ENCODE measurements at places on chromosomes 4 and X. TPM values are rescaled to one million over a fixed set of nuclear protein-coding genes. Genes with fewer than 3 reads are reported as not detected.

The REPS2 gene
- 8.6 TPM for total RNA-seq

The HTN3 gene
- total RNA-seq, result not detected

The MAGEA11 gene
- total RNA-seq, result not detected

- H3K27me3 ChIP-seq, result peaks cover 17% of the 10 kb centered on the region
- H3K4me3 ChIP-seq, result peak overlapping the region; percentile 15
- peaks cover 6% of the 10 kb centered on the region for H3K4me1 ChIP-seq
- H3K27ac ChIP-seq, result peak overlapping the region; percentile 84
- no peaks in the 10 kb centered on the region for H3K36me3 ChIP-seq
- DNase-seq, result peak; percentile 81
Observed at GRCh38 chrX:23902419-23902818, 5.3 kb downstream of the APOO start.

GRCh38 chr4:109752525-109752924 lies 22.7 kb upstream of the PLA2G12A start:
- no peak for DNase-seq
- no peaks in the 10 kb centered on the region for H3K36me3 ChIP-seq
- no peak overlapping the region for H3K4me3 ChIP-seq
- no peaks in the 10 kb centered on the region for H3K4me1 ChIP-seq
- H3K27me3 ChIP-seq, result no peaks in the 10 kb centered on the region

DNA sequence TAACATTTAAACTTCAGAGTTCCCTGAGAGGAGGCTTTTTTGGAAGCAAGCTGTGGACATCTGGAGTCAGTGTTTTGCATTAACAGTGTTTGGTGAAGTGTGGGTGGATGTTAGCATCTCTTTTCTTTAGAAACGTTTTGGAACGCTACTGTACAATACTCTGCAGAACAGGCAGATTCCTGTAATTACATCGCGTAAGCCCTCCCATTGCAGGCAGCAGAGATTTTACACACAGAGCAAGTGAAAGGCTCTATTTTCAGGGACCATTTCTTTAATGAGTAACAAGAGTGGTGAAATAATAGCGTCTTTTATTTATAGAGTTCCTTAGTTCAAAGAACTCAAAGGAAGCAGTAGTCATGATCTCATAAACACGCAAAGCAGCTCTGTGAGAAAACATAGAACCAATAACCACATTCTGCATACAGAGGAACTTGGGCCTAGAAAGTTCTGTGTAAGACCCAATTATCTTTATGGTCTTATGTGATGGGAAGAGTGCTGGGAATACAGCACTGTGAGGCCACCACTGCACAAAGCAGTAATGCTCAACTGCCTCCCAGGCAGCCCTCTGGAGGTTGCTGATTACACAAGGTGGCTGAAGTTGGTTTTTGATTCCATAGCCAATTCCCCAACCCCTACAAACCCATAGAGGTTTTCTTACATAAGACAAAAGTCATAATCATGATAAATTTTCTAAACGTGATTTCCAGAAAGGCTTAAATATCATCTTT lies 298.7 kb upstream of the EPHA5 start:
- DNase-seq, result peak; percentile 93
- H3K27me3 ChIP-seq, result no peaks in the 10 kb centered on the region
- H3K36me3 ChIP-seq, result no peaks in the 10 kb centered on the region
- no peak overlapping the region for H3K4me3 ChIP-seq
- peaks cover 2% of the 10 kb centered on the region for H3K4me1 ChIP-seq

DNA sequence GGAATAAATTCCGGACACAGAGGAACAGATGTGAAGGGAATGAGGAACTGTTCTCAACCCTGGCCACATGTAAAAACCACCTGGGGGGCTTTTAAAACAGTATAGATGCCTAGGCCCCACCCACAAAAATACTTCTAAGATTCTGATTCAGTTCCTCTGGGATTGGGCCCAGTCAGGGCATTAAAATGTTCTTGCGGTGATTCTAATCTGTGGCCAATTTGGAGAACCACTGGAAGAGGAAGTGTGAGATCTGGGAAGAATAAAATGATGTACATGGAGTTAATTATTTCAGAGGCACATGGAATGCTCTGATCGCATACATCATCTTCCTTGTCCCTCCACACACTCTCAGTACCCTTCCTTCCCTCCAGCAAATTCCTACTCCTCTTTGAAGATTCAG lies 192.2 kb downstream of the APBB2 start:
- no peaks in the 10 kb centered on the region for H3K4me1 ChIP-seq
- H3K4me3 ChIP-seq, result no peak overlapping the region
- no peaks in the 10 kb centered on the region for H3K36me3 ChIP-seq
- DNase-seq, result no peak

DNA sequence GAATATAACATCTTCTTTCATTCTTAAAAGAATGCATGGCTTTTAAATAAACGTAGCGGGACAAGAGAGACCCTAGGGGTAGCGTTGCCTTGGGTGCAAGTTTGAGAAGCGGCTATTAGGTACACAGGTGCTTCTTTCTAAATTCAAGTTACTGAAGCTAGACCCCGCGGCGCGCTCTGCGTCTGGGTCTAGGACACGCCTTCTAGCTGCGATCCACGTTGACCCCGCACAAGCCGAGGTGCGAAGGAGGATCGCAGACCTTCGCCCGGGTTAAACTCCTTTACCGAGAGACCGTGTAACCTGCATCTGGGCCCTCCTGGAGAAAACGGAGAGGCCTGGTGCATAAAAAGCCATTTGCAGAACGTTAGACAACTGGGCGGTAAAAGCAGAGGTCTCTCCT lies 25.5 kb upstream of the EXOC1L start:
- no peak overlapping the region for H3K4me3 ChIP-seq
- no peak for DNase-seq
- H3K4me1 ChIP-seq, result peaks cover 4% of the 10 kb centered on the region
- peaks cover 18% of the 10 kb centered on the region for H3K27me3 ChIP-seq
- no peaks in the 10 kb centered on the region for H3K36me3 ChIP-seq

DNA sequence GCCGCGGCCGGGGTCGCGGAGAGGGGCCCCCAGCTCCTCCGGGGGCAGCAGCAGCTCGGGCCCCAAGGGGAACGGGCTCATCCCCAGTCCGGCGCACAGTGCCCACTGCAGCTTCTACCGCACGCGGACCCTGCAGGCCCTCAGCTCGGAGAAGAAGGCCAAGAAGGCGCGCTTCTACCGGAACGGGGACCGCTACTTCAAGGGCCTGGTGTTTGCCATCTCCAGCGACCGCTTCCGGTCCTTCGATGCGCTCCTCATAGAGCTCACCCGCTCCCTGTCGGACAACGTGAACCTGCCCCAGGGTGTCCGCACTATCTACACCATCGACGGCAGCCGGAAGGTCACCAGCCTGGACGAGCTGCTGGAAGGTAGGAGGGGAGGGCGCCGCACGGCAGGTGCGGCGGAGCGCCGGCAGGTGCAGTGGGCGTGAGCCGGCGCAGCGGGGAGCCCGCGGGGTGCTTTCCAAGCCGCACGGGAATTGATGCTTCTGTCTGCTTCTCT lies 886 bp downstream of the DCLK2 start:
- peak; percentile 59 for DNase-seq
- no peaks in the 10 kb centered on the region for H3K36me3 ChIP-seq
- H3K4me1 ChIP-seq, result peaks cover 11% of the 10 kb centered on the region
- peak overlapping the region; percentile 60 for H3K27ac ChIP-seq

GRCh38 chr4:61312526-61312925 lies 112.4 kb downstream of the ADGRL3 start:
- no peak overlapping the region for H3K27ac ChIP-seq
- no peaks in the 10 kb centered on the region for H3K36me3 ChIP-seq

DNA sequence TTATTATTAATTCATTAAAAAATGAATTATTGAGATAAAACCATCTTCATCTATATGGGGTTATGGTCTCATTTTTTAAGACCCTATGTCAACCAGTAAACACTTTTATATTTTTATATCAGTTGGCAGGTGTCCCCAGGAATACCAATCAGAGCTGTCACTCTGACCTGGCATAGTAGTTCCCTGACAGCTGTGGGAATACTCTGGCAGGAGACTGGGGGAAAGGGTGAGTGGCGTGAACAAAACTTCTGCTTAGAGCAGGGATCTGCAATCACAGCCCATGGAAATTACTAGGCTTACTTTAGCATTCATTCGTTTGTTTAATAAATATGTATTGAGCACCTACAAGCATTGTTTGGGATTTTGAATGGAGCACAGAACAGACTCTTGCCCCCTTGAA lies 254.1 kb upstream of the KLF3 start:
- H3K36me3 ChIP-seq, result no peaks in the 10 kb centered on the region
- peaks cover 5% of the 10 kb centered on the region for H3K4me1 ChIP-seq
- H3K27me3 ChIP-seq, result no peaks in the 10 kb centered on the region
- DNase-seq, result peak; percentile 17

GRCh38 chrX:152025656-152026440 lies 51.4 kb upstream of the GABRE start:
- peak; percentile 10 for DNase-seq
- H3K4me1 ChIP-seq, result no peaks in the 10 kb centered on the region
- H3K4me3 ChIP-seq, result no peak overlapping the region
- H3K27ac ChIP-seq, result no peak overlapping the region
- no peaks in the 10 kb centered on the region for H3K36me3 ChIP-seq

DNA sequence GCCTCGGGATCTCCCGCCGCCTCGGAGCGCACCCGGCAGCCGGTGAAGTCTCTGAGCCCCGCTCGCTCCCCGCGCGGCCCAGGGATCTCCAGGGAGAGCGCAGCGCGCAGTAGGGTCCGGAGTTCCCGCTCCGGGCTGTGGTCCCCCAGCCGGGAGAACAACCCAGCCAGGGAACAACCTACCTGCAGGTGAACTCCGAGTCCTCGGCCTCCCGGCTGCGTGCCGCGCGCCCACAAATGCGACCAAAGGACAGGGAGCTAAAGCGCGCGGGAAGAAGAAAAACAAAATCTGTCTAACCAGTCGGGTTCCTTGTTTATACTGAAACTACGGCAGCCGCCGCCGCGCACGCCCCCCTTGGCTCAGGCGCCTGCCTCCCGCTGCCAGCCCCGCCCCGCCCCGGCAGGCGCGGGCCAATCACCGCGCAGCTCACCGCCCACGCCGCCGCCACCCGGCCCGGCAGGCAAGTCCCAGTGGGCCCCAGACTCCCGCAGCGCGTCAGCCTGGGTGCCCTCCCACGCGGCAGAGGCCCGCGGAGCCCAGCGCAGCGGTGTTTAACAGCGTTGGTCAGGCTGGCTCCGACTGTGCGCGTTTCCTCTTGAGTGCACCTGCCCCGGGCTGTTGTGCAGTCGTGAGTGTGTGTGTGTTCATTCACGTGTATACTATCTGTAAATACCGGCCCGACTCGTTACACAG lies at the start of gene RASGEF1B:
TSS of gene RASGEF1B (minus strand) at position 320 of the 693 bp plus-strand sequence. CDS start 12,399 bp downstream, outside the sequence.
- H3K36me3 ChIP-seq, result no peaks in the 10 kb centered on the region
- DNase-seq, result peak; percentile 93
- H3K4me1 ChIP-seq, result peaks cover 15% of the 10 kb centered on the region
- peaks cover 7% of the 10 kb centered on the region for H3K27me3 ChIP-seq
- peak within 1 kb of the TSS; percentile 81 for H3K4me3 ChIP-seq

GRCh38 chr4:149353241-149353640 lies 462.4 kb downstream of the IQCM start:
- H3K4me1 ChIP-seq, result no peaks in the 10 kb centered on the region
- no peak overlapping the region for H3K27ac ChIP-seq
- H3K4me3 ChIP-seq, result no peak overlapping the region
- DNase-seq, result no peak
- H3K27me3 ChIP-seq, result no peaks in the 10 kb centered on the region

DNA sequence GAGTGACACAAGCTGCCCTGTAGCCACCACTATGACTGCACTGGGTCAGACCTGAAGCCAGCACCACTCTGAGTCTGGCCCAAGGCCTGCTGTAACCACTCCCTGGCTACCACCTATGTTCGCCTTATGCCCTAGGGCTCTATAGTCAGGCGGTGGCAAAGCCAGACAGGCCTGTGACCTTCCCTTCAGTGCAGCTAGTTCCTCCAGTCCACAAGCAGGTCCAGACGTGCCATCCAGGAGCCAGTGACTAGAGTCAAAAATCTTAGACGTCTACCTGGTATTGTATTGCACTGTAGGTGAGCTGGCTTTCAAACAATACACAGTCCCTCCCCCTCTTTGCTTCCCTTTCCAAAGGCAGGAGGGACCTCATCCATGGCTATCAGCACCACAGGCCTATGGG lies 54.0 kb upstream of the RNF128 start:
- H3K4me1 ChIP-seq, result no peaks in the 10 kb centered on the region
- peaks cover 8% of the 10 kb centered on the region for H3K27me3 ChIP-seq
- DNase-seq, result no peak
- H3K36me3 ChIP-seq, result no peaks in the 10 kb centered on the region

DNA sequence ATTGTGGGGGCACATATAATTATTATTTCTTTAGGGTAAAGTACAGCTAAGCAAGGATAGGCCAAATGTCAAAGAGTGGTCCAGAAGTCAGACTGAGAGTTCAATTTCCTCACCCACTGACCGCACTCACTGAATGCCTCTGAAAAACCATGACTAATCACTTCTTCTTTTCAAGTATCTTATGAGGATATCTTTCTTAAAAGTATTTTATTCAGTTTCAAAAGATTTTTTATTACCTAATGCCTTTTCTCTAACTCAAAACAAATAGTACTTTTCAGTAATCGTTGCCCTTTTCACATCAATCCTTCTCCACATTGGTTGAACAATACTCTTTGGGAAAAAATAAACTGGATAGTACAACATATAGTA lies 61.7 kb upstream of the CAMK2D start:
- peaks cover 9% of the 10 kb centered on the region for H3K4me1 ChIP-seq
- peak; percentile 33 for DNase-seq
- H3K27ac ChIP-seq, result no peak overlapping the region
- H3K27me3 ChIP-seq, result no peaks in the 10 kb centered on the region
- H3K36me3 ChIP-seq, result no peaks in the 10 kb centered on the region

- no peaks in the 10 kb centered on the region for H3K27me3 ChIP-seq
- no peaks in the 10 kb centered on the region for H3K4me1 ChIP-seq
- no peak overlapping the region for H3K27ac ChIP-seq
- H3K4me3 ChIP-seq, result no peak overlapping the region
- no peaks in the 10 kb centered on the region for H3K36me3 ChIP-seq
Observed at GRCh38 chrX:63935835-63936234, 150.8 kb upstream of the ARHGEF9 start.

DNA sequence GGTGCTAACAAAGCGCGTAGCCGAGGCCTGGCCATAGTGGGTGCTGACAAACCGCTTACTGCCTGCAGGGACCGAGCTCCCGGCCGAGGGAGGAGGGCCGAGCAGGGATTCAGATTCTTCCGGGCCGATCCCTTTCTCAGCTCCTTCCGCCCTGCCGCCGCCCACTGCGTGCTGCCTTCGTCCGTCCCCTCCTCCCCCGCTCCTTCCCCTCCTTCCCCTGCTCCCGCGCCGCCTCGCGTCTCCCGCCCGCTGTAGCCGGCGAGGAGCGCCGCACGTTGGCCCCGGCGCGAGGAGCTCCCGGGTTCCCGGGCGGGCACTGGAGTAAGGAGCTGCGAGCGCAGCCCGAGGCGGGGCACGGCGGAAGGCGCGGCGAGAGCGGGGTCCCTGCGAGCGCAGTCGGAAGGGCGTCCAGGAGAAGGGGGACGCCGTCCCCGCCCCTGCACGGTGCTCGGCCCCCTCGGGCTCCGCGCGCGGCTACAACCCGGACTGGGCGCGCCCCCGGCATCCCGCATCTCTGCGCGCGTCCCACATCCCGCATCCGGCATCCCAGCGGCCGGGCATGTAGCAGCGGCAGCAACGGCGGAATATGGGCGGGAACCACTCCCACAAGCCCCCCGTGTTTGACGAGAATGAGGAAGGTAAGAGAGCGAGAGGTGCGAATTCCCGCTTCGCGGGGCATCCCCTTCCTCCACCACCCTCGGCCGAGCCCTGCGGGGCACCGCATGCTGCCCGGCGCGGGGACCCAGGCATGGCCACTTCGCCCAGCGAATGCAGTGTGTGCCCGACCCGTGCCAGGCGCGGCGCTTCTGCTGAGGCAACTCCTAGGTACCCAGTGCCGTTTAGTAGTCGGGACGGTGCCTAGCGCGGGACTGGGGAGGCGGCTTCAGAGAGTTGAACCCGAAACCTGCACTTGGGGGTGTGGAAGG lies at the start of gene STK32B:
TSS of gene STK32B (plus strand) at position 203 of the 926 bp plus-strand sequence.
- peaks cover 13% of the 10 kb centered on the region for H3K4me1 ChIP-seq
- no peaks in the 10 kb centered on the region for H3K36me3 ChIP-seq
- DNase-seq, result peak; percentile 82
- peak within 1 kb of the TSS; percentile 66 for H3K4me3 ChIP-seq
- H3K27ac ChIP-seq, result peak within 1 kb of the TSS; percentile 47
